ENCODE measurements at places on chromosomes 11 and 22. TPM values are rescaled to one million over a fixed set of nuclear protein-coding genes. Genes with fewer than 3 reads are reported as not detected.

- DNase-seq = no peak
Measured at GRCh38 chr22:35258191-35258988, 1.1 kb downstream of the HMGXB4 start.

GRCh38 chr22:21651521-21652009 is 9.5 kb downstream of the SDF2L1 start:
- DNase-seq = no peak

C11orf91 gene
- 3.4 TPM for total RNA-seq

DNA sequence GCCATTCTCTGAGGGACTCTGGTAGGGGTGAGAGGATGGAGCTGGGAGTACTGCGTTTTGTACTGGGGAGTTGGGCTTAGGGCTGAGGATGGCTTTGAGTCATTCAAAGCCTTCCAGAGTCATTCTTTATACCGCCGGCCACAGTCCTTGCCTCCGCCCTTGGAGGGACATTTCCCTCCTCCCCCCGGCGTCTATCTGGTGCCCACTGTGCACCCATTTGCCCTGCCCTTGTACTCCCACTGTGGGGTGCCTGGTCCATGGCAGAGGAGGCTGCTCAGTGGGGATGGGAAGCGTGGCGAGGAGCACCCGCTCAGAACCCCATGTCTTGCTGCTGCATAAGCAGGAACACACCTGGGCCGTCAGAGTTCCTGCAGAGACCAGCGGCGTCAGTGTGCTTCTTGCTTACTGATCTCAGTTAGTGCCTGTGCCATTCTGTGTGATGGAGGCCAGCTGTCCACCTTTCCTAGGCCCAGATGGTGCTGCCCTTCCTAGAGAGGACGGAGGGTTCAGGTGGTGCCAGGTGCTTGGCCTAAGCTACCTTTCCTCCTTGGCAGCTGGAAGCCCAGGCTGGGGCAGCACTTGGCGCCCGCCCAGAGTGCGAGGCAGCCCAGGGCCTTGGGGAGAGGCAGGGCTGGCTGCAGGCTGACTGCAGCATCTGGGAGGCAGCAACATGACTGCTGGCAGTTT is 23.3 kb upstream of the TMEM191C start:
- peak; percentile 84 for DNase-seq

OR8B8 gene
- not detected for total RNA-seq

DNA sequence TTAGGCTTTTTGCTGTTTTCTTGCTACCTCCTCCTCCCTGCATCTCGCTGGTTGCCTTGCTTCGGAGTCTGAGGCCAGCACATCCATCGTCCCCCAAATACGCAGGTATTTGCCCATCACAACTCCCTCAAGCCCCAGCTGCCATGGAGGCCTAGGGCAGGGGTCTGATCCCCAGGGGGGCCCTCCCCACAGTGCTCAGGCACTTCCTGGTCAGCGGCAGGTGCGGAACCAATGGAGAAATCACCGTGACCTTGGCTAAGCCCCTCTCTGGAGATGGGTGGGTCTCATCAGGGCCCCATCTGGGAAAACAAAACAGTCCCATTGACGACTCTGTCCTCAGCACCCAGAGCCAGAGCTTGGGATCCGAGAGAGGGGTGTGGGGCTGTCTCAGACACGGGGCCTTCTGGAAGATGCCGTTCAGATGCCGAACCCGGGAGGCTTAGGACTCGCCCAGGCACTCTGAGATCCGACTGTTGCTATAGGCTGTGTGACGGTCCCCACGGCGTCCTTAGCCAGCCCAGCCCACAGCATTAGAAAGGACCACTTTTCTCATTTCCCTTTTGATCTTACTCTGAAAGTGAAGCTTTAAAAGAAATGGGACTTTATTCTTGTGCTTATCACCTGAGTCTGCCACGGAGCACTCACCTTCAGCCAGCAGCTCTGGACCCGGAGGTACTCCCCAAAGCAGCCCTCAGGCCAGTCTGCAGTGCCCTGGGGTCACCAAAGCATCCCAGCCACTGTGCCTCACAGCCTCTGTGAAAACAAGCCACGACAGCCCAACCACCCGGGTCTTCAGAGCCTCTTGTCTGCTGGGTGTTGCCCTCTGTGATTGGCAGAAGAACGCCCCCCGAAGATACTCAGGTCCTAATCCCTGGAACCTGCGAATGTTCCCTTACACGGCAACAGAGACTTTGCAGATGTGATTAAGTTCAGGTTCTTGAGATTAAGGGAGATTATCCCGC is 61.2 kb upstream of the SLC22A12 start:
- DNase-seq = peak; percentile 79

TTC38 gene
- 39.4 TPM for total RNA-seq

DNA sequence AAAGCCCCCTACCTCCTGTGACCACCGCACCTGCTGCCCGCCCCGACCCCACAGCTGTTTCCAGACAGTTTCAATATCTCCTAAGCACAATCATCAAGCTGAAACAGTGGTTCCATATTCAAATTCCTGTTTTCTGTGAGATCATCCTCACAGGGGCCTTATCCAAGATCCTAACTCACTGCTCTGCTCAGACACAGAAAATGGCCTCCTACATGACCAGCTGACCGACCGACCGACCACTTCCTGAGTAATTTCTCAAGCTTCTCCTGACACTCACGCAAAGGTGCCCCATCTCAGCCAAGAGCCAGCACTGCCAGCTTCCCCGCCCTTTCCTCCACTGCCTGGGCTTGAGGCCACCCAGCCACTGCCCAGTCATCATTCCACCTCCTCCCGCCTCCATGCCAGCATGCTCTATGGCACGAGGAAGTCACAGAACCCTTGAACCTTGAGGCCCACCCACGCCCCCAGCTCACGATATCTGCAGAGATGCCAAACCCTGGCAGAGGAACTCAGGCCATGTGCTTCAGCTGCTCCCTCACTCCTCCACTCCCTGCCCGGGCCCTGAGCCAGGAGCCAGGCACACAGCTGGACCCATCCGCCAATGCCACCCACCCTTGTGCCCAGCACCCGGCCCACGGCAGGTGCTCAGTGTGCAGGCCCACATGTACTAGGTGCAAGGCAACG is 14.0 kb downstream of the KIAA0930 start:
- no peak for DNase-seq

DNA sequence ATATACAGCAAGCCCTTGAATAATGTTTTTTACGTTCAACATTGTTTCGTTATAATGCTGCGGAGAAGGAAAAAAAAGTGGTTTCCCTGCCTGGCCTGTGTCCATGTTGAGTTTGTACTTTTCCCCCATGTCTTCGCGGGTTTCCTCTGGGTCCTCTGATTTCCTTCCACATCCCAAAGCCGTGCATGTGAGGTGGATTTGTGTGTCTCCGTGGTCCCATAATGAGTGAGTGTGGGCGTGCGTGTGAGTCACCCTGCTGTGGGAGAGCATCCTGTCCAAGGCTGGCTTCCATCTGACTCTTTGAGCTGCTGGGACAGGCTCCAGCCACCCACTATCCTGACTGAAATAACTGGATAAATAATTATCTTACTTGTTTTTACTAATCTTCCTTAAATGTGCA is 29.6 kb upstream of the SNX19 start:
- DNase-seq = no peak

DNA sequence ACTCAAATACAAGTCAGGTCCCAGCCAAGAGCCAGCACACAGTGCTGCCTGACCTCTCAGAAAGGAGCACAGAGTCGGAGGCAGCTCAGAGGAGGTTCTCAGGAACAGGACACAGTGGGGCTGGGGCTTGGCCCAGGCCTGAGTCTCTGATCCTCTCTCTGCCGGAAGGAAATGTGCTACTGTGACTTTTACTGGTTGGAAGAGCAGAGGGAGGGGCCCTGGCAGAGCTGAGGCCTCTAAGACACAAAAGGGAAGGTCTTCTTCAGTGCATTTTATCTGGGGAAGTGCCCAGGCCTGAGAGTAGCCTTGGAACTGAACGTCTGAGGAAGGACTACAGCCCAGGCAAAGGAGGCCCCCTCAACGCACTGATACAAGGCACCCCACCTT is 16.2 kb upstream of the CASTOR1 start:
- no peak for DNase-seq

DNA sequence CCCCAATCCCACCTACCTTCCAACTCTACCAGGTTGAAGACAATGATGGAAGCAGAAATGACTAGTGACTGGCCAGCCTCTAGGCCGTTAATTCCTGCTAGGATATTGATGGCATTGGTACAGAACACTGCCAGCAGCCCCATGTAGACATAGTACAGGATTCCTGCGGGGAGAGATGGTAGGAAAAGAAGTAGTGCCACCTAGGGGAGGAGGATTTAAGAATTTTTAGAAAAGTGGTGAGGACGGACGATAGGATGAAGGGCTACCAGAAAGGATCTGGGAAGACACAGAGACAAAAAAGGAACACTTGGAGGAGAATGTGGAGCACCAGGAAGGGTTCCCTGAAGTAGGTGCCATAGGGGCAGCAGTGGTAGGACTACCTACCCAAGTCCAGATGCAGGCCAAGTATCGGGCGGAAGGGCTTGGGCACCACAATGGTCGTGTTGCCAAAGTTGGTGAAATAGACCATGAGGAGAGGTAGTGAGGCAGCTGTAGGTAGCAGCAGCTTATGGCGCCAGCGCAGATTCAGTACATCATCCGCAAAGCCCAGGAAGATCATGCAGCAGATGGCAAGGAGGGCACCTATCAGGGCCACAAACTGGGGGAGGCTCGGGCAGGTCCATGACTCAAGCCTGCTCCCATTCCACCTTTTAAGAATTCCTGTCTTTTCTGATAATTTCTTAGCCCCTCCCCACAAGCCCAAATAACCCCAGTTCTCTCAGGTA is 1.2 kb downstream of the DPAGT1 start:
- no peak for DNase-seq

CCDC87 gene
- not detected for total RNA-seq

DNA sequence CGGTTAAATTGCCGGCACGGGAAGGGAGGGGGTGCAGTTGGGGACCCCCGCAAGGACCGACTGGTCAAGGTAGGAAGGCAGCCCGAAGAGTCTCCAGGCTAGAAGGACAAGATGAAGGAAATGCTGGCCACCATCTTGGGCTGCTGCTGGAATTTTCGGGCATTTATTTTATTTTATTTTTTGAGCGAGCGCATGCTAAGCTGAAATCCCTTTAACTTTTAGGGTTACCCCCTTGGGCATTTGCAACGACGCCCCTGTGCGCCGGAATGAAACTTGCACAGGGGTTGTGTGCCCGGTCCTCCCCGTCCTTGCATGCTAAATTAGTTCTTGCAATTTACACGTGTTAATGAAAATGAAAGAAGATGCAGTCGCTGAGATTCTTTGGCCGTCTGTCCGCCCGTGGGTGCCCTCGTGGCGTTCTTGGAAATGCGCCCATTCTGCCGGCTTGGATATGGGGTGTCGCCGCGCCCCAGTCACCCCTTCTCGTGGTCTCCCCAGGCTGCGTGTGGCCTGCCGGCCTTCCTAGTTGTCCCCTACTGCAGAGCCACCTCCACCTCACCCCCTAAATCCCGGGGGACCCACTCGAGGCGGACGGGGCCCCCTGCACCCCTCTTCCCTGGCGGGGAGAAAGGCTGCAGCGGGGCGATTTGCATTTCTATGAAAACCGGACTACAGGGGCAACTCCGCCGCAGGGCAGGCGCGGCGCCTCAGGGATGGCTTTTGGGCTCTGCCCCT is 529 bp upstream of the CCND1 start:
- DNase-seq = no peak

OR5W2 gene
- not detected for total RNA-seq

GRCh38 chr11:116202922-116203321 is 569.9 kb downstream of the BUD13 start:
- DNase-seq = no peak

- DNase-seq = no peak
Measured at GRCh38 chr11:2186669-2187279, 15.2 kb upstream of the TH start.

GRCh38 chr11:13336246-13336878 is 58.8 kb downstream of the BMAL1 start:
- no peak for DNase-seq

DNA sequence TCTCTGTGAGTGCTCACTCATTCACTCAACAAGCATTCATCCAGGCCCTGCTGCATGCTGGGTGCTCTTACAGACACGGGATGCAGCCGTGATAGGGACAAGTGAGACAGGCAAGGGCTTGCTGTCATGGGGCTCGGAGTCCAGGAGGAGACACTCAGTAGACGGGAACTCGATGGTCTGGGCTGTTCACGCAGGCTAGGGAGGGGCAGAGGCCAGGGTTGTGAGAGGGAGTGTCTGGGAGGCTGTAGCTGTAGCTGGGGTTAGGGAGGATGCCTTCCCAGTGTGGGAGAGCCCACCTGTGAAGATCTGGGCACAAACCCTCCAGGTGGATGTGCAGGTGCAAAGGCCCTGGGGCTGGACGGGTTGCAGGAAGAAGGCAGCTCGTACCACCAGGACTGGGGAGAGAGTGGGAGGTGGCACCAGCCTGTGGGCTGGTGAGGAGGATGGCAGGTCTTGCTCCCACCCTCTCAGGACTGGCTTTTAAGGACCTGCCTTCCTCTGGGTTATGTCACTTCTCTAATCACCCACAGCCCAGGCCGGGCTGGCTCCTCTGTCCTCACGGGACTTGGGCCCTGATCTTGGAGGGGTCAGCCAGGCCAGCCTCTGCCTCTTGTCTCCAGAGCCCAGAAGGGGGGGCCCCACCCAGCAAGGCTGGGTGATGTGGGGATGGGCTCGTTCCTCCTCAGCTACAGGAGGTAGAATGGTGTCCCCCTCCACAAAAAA is 24.1 kb downstream of the FGF4 start:
- no peak for DNase-seq

GLYATL1 gene
- not detected for total RNA-seq

CADM1 gene
- total RNA-seq = 14.8 TPM

PGA5 gene
- 2.6 TPM for total RNA-seq

- no peak for DNase-seq
Measured at GRCh38 chr11:6925636-6926207, 504 bp upstream of the ZNF215 start.

- DNase-seq = peak; percentile 94
Measured at GRCh38 chr11:86671531-86672006, 847 bp downstream of the ME3 start.

INPP5J gene
- 0.19 TPM for total RNA-seq

DNA sequence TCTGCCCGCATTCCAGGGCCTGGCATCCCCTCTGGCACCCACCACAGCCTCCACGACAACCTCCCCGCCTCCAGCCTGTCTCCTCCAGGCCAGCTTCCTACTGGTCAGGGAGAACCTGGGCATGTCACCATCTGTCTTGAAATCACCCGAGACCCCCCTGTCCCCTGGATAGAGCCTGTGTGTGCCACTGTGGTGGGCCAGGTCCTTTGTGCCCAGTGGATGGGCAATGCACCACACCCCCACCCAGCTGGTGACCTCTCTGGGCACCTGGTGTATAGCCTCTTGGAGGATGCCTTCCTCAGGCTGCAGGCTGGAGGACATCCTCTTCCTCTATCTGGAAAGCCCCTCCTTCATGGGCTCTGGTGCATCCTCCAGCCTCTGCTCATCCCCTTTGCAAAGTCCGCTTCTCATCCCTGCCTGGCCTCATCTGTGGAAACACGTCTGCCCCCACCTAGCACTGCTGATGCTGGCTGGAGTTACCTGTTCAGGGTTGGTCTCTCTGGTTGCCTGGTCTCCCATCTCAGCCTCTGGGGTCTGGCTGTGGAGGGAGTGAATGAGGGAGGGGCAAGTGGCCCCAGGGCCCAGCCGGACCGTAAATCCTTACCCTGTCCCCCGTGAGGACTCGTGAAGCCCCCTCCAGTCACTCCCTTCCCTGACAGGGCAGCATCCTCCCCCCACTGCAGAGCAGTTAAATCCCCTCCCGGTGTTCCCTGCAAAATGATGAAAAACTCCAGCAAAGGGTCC is 589.6 kb downstream of the TBC1D22A start:
- DNase-seq = peak; percentile 77

CD248 gene
- 810 TPM for total RNA-seq

- peak; percentile 89 for DNase-seq
Measured at GRCh38 chr22:29306835-29307595, 565 bp downstream of the GAS2L1 start.

CFAP300 gene
- total RNA-seq = 3.0 TPM
